Umbilical cord (tissue), 2 donors: ENCODE measurements at places on chromosomes 16 and 17. TPM values are rescaled to one million over a fixed set of nuclear protein-coding genes. Genes with fewer than 3 reads are reported as not detected.
A peak's percentile ranks its signal among the peaks of the same experiment; 100 is the strongest.

UTS2R gene
- total RNA-seq, result 0.48 TPM

GRCh38 chr17:72875361-72875760, 217.1 kb downstream of the SLC39A11 start:
- no peak for DNase-seq

DNA sequence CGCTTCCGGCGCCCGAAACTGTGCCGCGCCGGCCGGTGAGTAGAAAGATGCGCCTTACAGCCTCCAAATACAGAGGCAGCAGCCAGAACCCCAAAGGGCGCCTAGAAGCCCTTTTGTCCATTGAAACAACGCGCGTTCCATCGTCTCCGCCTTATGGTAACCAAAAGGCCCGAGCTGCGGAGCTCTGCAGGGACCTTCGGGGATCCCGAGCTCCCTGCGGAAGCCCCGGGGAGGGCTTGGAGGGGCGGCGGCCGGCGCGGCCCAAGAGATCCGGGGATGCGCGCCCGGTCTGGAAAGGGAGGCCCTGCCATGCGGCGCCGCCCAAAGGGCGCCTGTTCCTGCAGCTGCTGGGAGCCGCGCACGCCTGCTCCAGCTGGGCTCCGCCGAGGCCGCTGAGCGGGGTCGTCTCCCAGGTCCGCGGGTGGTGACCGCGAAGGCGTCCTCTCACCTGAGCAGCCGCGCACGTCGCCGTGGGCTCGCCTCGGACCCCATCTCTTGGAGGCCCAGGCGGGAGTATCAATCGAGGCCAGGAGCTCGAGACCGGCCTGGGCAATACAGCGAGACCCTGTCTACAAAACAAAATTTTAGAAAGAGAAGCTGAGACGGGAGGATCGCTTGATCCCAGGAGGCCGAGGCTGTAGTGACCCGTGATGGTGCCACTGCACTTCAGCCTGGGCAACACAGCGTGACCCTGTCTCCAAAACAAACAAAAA, 742 bp upstream of the FBXO31 start:
- DNase-seq, result no peak

CENPV gene
- 23.6 TPM for total RNA-seq

DNA sequence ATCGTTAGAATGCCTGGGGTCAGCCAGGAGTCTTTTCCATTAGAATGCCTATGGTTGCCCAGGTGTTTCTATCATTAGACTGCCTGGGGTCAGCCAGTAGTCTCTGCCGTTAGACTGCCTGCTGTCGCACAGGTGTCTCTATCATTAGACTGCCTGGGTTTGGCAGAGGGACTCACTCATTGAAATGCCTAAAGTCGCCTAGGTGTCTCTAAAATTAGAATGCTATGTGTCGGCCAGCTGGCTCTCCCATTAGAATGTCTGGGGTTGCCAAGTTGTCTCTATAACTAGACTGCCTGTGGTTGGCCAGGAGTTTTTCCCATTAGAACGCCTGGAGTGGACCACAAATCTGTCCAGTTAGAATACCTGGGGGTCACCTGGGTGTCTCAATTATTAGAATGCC, 2266.5 kb downstream of the TP53TG3F start:
- no peak for DNase-seq

DNA sequence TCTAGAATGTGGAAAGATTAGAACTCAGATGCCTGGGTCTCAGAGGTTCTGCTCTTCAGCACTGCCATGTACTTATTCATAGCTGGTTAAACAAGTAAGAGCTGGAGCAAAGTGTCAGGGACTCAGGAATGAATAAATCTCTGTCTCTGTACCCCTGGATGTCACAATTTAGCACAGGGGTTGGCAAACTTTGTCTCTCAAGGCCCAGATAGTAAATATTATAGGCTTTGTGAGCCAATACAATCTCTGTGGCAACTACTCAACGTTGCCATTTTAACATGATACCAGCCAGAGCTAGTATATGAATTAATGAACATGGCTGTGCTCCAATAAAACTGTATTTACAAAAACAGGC, 220.3 kb upstream of the MON1B start:
- no peak for DNase-seq

C16orf96 gene
- total RNA-seq, result 0.48 TPM

- DNase-seq, result no peak
Observed at GRCh38 chr16:30567160-30567990, 4.1 kb downstream of the ZNF688 start.

DNA sequence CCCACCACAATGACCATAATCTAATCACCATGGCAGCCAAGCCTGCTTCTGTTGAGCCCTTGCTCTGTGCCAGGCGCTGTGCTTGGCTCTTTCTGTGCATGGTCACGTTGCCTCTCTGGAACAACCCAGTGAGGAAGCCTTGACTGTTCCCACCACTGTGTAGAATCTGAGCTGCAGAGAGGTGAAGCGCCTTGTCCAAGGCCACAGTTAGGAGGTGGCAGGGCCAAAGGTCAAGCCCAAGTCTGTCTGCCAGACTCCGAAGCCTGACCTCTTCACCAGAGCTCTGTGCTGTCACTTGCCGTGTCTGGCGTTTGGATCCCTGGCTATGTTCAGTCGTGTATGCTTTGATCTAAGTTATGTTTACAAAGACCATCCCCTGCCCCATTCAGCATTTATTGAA, 10.5 kb downstream of the CLEC16A start:
- no peak for DNase-seq

GRCh38 chr16:30491744-30492308, 19.3 kb downstream of the ITGAL start:
- DNase-seq, result peak; percentile 22

GPR142 gene
- total RNA-seq, result 1.2 TPM

DNA sequence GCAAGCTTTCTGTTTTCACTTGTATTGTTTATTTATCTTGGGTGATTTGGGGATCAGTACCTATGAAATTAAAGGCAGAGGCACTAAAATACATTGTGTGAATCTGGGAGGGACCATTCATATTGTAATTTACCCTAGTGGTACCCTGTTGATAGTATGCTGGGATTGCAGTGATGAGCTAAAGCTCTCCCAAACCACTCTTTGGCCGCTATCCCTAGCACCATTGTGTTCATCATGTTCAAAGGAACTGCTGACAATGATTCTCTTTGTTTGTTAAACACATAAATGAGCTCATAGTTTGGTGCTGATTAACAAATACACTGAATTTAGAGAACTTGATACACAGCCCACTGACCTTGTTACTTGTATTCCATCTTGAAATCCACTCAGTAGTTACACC, 1469.8 kb downstream of the CDH11 start:
- no peak for DNase-seq

- DNase-seq, result no peak
Observed at GRCh38 chr17:42058063-42058462, 7.7 kb upstream of the C17orf113 start.

EVPLL gene
- total RNA-seq, result 0.24 TPM

DNA sequence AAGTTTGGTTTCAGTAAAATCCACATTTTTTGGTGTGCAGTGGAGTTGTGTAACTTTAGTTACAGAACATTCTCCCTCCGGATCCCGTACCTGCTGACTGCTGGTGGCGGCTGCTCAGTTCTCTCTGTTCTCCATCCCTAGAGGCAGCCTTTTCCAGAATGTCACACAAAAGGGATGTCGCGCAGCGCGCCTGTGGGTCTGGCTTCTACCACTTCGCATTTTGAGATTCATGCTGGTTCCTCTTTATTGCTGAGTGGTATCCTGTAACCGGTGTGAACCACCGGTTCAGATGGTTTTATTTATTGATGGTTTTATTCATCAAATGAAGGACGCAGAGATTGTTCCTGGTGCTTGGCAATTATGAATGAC, 981 bp upstream of the CEP131 start:
- DNase-seq, result peak; percentile 10
